Activated CD8-positive, alpha-beta memory T cell treated with anti-CD3 and anti-CD28 coated beads, Interleukin-2, amount 10 ng/mL, durations not matched to agents 7 days and 5 days (primary cell): ENCODE measurements at places on chromosomes 13 and 19.
A peak's percentile ranks its signal among the peaks of the same experiment; 100 is the strongest.

DNA sequence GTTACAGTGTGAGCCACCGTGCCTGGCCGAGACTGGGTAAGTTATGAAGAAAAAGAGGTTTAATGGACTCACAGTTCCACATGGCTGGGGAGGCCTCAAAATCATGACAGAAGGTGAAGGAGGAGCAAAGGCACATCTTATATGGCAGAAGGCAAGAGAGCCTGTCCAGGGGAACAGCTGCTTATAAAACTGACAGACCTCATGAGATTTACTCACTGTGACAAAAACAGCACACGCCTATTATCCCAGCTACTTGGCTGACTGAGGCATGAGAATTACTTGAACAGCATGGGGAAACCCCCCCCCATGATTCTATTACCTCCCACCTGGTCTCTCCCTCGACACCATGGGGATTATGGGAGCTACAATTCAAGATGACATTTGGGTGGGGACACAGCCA, 23.4 kb upstream of the ZNF561 start:
- DNase-seq, result no peak

GRCh38 chr13:46176756-46177155, 5.2 kb downstream of the LCP1 start:
- no peak for DNase-seq

DNA sequence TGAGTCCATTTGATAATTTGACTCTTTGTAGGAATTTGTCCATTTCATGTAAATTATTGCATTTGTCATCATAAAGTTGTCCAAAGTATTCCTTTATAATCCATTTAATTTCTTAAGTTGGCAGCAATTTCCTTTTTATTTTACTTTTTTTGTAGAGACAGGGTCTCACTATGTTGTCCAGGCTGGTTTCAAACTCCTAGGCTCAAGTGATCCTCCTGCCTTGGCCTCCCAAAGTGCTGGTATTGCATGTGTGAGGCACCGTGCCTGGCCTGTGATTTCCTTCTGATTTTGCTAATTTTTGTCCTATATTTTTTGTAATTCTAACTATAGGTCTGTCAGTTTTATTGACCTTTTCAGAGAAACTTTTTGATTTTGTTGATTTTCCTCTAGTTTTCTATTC, 84.9 kb downstream of the URI1 start:
- DNase-seq, result no peak

- peak; percentile 71 for DNase-seq
These were observed 447.4 kb downstream of the COG6 start for GRCh38 chr13:40102854-40103253.

GRCh38 chr13:66809485-66809884, 420.7 kb downstream of the PCDH9 start:
- no peak for DNase-seq

GRCh38 chr19:37333457-37333856, 37.4 kb upstream of the ZNF527 start:
- DNase-seq, result no peak

GRCh38 chr13:30121244-30121643, 186.1 kb downstream of the KATNAL1 start:
- DNase-seq, result no peak

- DNase-seq, result peak; percentile 69
These were observed 9.8 kb upstream of the GNA15 start for GRCh38 chr19:3125900-3126524.

DNA sequence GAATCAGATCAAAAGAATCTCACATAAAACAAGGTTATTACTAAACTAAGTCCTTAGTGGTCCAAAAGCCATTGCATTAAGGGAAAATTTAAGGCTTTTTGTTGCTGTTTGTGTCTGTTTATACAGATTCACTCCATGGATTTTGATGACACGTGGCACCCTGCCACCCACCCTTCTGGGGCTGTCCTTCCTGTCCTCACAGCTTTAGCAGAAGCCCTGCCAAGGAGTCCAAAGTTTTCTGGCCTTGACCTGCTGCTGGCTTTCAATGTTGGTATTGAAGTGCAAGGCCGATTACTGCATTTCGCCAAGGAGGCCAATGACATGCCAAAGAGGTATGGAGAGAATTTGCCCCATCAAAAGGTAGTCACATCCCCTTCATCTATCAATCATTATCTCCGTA, 6.9 kb downstream of the ACOD1 start:
- DNase-seq, result no peak

- no peak for DNase-seq
These were observed 277.0 kb downstream of the ZNF536 start for GRCh38 chr19:30648866-30649862.

GRCh38 chr13:73358606-73359095, 299.8 kb downstream of the KLF5 start:
- no peak for DNase-seq

DNA sequence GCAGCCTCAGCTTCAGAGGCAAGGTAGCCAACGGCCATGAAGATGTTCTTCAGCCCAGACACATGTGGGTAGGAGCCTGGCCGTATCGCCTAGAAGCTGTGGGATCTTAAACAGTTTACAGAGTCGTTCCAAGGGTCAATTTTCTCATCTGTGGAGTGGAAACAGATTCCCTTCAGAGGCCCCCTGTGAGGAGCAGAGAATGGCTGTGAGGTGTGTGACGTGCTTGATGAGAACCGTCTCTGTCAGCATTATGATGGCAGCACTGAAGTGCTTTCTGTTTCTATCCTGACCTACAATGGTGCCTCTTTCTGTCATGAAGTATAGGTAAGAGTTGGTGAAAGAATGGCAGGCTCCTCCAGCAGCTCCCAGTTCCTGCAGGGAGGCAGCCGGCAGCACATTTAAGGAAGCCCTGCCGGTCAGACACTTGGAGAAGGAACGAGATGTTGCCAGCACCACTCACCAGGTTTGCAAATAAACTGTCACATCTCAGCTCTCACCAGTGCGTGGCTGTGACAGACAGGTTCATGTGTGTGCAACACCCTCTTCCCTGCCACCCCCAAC, 277.3 kb downstream of the FOXO1 start:
- DNase-seq, result peak; percentile 75

DNA sequence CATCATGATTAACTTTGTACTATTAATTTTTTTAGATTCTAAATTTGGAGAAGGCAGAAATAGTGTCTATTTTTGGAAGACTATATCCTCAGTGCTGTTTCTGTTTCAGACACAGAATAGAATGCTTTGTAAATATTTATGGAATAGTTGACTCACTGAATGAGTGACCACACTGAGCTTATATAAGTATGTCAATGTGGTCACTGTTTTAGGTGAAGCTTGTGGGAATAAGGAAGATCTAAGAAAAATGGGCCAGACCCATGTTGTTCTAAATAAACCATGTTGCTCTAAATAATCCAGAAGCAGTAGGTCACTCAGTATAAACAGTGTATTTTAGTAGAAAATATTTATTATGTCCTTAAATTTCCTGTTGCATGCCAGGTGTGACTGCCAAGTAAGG, 45.5 kb upstream of the DACH1 start:
- no peak for DNase-seq

GRCh38 chr19:51422053-51422448, 4.6 kb upstream of the SIGLEC10 start:
- DNase-seq, result peak; percentile 90

GRCh38 chr13:41004875-41005693, 14.0 kb downstream of the ELF1 start:
- DNase-seq, result peak; percentile 51

GRCh38 chr13:50613356-50613831, 230.1 kb downstream of the DLEU7 start:
- no peak for DNase-seq

DNA sequence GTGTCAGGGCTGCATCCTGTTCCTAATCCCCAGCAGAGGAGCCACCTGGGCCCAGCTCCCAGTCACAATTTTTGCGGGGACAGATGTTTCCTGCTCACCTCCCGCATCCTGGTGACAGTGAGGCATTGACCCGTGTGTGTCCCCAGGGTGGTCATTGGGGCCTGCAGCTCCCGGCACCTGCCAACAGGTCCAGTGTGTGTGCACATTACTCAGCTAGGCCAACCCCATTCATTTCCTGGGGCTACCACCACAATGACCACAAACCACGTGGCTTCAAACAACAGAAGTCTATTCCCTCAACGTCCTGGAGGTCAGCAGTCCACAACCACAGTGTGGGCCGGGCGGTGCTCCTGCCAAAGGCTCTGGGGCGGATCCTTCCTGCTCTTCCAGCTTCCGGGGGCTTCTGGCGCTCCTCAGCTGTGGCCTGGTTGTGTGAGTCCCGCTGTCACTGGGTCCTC, 11.9 kb upstream of the F2RL3 start:
- DNase-seq, result no peak

GRCh38 chr13:60772726-60773125, 375.7 kb downstream of the TDRD3 start:
- DNase-seq, result no peak

- no peak for DNase-seq
These were observed 816.6 kb downstream of the UQCRFS1 start for GRCh38 chr19:28396287-28396831.

- DNase-seq, result peak; percentile 85
These were observed 493 bp upstream of the PDE4A start for GRCh38 chr19:10419646-10420443.

- peak; percentile 68 for DNase-seq
These were observed 39.2 kb downstream of the GATAD2A start for GRCh38 chr19:19444681-19445155.

- no peak for DNase-seq
These were observed 2.9 kb upstream of the CCDC9 start for GRCh38 chr19:47253467-47253881.

DNA sequence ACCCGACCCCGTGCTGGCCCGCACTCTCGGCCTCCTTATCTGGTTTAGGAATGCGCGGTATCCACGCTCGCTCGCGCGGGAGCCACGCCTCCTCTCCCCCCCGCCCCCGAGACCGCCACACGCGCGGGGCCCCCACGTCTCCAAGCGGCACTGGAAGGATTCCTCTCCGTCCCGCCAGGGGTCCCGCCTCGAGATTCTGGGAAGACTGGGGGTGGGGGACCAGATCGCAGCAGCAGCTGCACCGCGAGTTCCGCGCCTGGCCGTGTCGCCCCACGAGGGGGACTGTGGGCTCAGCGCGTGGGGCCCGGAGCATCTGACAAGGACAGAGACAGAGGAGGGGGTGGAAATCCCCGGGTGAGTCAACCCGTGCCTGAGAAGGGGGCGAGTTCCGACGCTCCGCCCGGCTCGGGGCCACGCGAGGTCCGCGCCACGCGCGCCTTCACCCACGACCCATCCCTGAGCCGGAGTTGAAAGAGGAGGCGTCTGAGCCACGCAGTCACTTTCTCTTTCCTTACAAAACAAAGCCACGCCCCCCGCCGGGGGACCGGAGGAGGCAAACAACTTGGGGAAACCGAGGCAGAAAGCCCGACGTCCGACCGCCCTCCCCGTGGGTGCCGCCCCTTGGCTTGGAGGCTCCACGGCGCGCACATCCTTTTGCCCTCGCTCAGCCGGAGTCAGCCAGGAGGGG, 814 bp downstream of the S1PR2 start:
- DNase-seq, result peak; percentile 61

- DNase-seq, result no peak
These were observed 345.2 kb downstream of the ZNF536 start for GRCh38 chr19:30717381-30717780.

GRCh38 chr19:2529473-2529918, 53.6 kb downstream of the GADD45B start:
- DNase-seq, result no peak

DNA sequence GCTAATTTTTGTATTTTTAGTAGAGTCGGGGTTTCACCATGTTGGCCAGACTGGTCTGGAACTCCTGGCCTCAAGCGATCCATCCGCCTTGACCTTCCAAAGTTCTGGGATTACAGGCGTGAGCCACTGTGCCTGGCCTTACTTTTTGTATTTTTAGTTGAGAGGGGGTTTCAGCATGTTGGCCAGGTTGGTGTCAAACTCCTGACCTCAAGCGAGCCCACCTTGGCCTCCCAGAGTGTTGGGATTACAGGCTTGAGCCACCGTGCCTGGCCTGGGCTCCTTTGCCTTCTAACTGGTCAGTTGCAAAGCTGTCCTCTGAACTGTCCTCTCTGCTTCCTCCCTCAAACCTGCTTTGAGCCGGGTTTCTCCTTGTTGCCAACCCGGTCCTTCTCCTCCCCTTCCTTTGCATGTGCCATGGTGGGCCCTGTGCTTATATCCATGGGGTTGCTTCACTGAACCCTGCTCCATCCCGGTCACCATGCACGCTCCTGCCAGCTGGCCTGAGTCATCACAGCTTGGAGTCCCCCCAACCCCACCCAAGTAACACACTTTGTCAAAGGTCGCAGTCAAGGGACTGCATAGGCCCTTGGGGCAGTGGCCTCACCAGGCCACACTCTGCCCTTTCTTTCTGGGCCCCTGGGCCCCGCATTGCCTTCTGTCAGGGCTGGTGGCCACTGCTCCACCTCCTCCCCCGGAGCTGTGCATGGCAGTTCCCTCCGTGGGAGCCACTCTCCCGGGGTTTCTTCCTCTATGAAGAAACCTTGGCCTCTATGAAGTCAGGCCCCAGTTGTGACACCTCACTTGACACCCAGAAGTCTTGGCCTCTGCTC, 21.2 kb downstream of the WTIP start:
- peak; percentile 38 for DNase-seq

GRCh38 chr19:32669310-32669709, 5.7 kb downstream of the ANKRD27 start:
- no peak for DNase-seq

- no peak for DNase-seq
These were observed 29.7 kb downstream of the LATS2 start for GRCh38 chr13:21031594-21032275.

- DNase-seq, result no peak
These were observed 627.7 kb downstream of the FGF9 start for GRCh38 chr13:22298530-22298929.

DNA sequence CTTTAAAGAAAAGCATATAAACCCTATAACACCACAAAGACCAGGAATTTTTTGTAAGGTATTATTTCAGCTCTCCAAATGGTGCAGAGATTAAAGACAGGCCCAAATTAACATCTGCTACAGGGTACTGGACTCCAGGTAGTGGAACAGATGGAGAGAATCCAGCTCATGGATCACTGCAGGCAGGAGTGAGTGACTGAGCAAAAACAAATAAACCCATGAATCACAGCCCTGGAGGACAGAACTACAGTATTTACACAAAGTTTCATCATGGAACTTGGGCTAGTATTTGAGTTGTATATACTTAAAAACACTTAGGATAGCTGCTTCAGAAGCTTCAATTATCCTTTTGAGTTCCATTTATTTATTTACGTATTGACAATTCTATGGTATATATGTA, 132.8 kb upstream of the SPRY2 start:
- no peak for DNase-seq

DNA sequence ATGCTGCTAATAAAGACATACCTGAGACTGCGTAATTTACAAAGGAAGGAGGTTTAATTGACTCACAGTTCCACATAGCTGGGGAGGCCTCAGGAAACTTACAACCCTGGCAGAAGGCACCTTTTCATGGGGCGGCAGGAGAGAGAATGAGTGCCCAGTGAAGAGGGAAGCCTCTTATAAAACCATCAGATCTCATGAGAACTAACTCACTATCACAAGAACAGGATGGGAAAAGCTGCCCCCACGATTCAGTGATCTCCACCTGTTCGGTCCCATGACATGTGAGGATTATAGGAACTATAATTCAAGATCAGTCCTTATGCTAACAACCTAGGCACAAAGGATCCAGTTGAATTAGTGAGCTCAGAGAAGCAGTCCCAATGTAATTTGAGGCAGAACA, 59.4 kb downstream of the GPC6 start:
- no peak for DNase-seq
